Amniotic stem cell (primary cell): ENCODE measurements at places on chromosomes 2 and 18.

- no peak for DNase-seq
Observed at GRCh38 chr2:19573784-19574183, 215.4 kb upstream of the OSR1 start.

GRCh38 chr2:122478771-122479170 lies 723.3 kb downstream of the TSN start:
- no peak for DNase-seq

DNA sequence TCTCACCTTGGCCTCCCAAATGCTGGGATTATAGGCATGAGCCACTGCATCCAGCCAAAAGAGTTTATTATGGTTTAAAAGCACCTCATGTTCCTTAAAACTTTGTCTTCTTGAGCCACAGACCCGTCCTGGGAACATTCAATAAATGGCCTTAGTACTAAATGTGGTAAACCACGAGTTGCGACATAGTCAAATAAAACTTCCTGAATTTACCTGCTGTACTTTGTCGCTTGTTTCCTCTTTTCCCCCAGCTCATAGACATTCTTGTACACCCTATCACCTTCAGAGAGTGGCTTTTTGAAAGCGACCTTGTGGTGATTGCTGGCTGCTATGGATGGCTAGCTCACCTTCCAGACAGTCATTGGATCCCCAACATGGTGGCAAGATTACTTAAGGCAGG lies 310.4 kb downstream of the LRRTM1 start:
- no peak for DNase-seq

DNA sequence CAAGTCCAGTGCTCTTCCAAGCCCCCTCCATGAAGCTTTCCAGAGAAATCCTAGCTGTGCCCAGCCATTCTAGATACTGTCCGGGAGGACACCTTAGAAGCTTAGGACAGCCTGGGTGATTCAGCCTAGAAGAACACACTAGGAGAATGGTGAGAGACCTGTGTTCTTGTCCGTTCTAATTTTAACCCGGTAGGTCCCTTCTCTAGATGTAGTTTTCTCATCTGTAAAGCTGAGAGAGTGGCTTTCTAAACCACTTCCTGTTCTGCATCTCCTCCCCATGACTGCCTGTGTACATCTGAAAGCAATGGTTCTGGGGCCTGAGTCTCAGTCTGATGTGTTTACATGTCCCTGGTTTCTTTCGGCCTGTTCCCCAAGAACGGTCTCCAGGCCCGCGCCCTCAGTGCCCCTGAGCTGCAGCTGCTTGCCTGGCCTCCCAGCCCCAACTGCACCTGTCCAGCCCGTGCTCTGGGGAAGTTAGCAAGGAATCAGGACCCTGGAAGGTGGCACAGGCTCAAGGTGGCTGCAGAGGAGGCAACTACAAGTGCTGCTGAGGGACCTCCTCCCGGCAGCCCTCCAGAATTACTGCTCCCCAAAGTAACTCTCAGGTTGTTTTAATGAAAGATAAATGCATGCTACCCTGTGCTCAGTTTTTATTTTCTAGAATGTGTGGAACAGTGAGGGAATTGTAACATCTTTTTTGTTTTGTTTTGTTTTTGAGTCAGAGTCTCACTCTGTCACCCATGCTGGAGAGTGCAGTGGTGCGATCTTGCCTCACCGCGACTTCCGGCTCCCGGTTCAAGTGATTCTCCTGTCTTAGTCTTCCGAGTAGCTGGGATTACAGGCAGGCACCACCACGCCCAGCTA lies 105.9 kb downstream of the LBH start:
- no peak for DNase-seq

DNA sequence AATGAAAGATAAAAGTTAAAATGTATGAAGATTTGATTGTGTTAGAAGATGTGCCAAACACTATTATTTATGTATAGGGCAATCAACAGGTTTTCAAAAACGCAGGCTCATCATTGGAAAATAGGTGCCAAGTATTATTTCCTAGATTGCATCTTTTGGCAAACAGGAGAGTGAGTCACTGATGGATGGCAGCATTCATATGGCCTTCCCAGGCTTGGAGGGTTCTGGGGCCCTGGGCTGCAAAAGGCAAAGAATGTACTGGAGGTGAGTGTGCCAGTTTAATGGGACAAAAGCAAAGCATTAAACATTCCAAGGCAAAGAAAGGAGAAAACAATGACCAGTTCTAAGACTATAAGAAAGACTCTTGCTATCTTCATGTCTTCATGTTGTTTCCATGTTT lies 379.4 kb downstream of the RIT2 start:
- DNase-seq, result no peak

GRCh38 chr2:19031642-19032041 lies 326.8 kb downstream of the OSR1 start:
- no peak for DNase-seq

DNA sequence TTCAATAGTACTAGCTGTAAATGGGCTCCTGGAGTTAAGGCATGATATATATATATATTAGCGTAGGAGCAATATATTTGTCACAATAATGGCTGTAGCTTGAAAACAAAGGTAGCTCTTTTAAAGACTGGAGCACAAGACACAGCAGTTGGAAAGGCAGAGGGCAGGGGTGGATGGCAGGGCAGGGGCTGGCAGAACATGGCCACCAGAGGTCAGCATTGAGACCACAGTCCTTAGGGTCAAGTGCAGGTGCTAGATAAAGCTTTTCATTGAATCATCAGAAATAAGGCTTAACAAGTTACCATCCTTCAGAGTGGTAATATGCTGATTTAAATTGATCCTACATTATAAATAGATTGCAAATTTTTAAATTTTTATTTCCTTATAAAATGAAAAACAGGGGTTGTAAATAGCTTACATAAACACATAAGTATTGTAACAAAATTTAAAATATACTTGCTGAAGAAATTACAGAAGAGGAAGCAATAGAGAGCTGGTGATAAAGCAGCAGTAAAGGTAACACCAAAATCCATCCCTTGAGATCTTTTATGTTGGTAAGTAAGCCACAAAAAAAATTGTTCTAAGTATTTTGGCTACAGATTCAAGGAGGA lies 161.2 kb upstream of the PIEZO2 start:
- DNase-seq, result peak; percentile 9
